ENCODE measurements at places on chromosomes 5 and 9.

GRCh38 chr5:151212406-151212798 lies 11.5 kb downstream of the CCDC69 start:
- DNase-seq, result no peak

DNA sequence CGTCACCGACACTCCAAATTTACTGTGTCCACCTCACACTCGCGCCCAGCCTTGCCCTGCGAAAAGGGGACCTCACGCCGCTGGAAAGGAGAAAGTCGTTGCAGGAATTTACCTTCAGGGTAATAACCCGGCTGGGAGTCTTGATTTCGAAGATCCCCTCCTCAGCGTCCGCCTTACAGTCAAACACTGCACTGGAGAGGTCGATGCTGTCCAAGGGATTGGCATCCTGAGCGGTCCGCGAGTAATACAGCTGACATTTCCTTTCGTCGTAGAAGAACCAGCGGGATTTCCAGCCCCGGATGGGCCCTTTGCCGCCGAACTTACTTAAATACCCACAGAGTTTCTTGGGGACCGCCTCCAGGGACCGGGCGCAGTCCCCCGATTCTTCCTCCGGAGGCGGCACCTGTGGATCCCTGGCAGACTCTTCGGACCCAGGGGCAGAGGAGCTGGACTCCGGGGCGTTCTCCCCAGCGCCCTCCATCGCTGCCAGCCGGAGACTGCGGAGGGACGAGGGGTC lies 330 bp downstream of the TBC1D2 start:
- DNase-seq, result no peak

GRCh38 chr9:18122171-18122570 lies 351.8 kb upstream of the ADAMTSL1 start:
- peak; percentile 13 for DNase-seq

- no peak for DNase-seq
These were observed 65.5 kb downstream of the UNC13B start for GRCh38 chr9:35227284-35227683.

- DNase-seq, result no peak
These were observed 16.9 kb upstream of the FBP1 start for GRCh38 chr9:94656200-94656599.

DNA sequence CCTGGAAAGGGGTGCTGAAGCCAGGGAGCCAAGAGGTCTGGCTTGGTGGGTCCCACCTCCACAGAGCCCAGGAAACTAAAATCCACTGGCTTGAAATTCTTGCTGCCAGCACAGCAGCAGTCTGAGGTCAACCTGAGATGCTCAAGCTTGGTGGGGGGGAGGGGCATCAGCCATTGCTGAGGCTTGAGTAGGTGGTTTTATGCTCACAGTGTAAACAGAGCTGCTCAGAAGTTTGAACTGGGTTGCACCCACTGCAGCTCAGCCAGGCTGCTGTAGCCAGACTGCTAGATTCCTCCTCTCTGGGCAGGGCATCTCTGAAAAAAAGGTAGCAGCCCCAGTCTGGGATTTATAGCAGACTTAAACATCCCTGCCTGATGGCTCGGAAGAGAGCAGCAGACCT lies 55.5 kb upstream of the FBXL17 start:
- no peak for DNase-seq

DNA sequence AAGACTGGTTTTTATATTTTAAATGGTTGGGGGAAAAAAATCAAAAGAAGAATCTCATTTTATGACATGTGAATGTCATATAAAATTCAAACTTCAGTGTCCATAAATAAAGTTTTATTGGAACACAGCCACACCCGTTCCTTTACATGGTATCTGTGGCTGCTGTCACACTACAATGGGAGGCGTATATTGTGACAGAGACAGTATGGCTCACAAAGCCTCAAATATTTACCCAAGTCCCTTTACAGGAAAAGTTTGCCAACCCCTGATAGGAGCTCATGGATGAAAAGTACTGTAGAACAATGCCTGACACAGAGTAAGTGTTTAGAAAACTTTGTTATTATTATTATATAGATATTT lies 5.2 kb upstream of the DUSP1 start:
- DNase-seq, result no peak

DNA sequence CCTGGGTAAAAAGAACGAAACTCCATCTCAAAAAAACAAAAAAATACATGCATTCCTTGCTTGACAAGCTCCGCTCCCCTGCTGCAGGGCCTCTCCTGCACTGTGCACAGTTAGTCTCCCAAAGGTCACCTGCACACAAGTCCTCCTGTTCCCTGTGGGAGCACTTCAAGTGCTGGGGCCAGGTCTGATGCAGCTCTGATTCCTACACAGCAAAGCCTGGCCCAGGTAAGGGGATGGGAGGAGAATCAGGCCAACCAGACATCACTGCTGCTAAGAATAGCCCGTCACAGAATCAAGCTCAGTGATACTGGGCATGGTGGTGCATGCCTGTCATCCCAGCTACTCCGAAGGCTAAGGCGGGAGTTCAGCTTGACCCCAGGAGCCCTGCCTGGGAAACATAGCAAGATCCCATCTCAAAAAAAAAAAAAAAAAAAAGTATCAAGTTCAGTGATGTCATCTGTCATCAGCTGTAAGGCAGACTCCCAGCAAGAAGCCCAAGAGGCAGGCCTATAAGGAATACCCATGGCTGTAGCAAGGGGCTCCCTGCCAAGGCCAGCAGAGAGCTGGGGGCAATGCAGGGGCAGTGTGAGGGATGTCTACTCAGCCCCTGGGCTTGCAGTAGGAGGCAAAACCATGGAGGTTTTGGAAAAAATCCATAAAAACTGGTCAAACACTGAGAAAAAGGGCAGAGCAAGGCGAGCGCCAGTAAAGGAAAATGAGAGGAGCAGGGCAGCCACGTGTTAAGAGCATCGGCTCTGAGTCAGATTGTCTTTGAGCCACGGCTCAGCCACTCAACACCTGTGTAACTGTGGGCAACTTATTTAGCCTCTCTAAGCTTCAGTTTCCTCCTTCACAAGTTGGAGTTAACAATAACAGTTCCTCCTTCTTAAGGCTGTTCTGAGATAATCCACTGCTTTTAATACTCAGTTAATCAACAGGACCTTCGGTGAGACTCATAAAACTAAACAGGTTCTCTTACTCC lies 3.2 kb downstream of the TPM2 start:
- no peak for DNase-seq

DNA sequence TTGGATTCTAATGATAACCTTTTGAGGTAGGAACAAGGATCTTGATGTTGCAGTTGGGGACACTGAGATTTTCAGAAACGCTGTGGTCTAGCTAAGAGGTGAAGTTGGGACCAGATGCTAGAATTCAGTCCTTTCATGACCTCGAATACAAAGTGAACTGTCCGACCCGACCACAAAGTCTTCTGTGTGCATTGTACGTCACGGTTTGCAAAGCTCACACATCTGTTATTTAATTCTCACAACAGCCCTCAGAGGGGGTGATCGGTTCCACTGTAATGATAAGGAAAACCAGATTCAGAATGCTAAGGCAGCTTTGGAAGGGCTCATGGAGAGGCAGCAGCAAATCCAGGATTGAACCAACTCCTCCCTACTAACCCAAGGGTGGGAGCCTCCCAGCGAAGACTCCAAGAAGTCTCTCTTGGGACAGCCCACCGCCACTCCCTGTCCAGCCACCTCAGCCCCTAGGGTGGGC lies 16.6 kb upstream of the KIF12 start:
- no peak for DNase-seq

GRCh38 chr9:107397076-107398044 lies 92.2 kb downstream of the KLF4 start:
- no peak for DNase-seq

DNA sequence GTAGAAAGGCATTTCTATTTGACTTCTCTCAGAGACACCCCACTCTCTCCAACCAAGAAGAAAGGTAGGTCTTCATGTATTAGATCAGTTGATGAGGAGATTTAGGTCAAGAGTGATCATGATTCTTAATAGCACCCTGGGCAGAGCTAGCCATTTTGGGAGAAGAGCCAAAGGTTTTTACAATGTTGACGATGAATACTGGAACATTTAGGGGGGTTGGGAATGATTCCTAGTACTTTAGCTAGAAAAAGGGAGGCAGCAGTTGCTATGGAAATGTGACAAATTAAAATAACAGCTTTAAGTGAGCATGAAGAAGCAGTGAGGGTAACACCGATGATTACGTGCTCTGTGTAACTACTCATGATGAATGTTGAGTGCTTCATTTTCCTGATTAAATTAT lies 9.5 kb upstream of the RPS23 start:
- no peak for DNase-seq

GRCh38 chr9:117046666-117047327 lies 359.7 kb downstream of the TRIM32 start:
- DNase-seq, result no peak

GRCh38 chr9:92718086-92719001 lies 46.3 kb downstream of the BICD2 start:
- no peak for DNase-seq

- no peak for DNase-seq
These were observed 219.5 kb downstream of the PCSK5 start for GRCh38 chr9:76109953-76110352.

GRCh38 chr9:107827304-107827703 lies 337.7 kb upstream of the KLF4 start:
- no peak for DNase-seq

DNA sequence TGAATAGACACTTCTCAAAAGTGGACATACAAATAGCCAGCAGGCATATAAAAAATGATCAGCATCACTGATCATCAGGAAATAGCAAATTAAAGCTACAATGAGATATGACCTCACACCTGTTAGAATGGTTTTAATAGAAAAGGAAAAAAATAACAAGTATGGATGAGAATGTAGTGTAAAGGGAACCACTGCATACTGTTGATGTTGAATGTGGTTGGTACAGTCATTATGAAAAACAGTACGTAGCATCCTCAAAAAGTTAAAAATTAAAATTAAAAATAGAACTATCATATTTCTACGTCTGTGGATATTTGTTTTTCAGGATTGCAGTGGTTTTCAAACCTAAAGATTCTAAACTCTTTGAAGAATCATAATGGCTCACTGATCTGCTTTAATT lies 215.1 kb upstream of the NREP start:
- DNase-seq, result no peak

DNA sequence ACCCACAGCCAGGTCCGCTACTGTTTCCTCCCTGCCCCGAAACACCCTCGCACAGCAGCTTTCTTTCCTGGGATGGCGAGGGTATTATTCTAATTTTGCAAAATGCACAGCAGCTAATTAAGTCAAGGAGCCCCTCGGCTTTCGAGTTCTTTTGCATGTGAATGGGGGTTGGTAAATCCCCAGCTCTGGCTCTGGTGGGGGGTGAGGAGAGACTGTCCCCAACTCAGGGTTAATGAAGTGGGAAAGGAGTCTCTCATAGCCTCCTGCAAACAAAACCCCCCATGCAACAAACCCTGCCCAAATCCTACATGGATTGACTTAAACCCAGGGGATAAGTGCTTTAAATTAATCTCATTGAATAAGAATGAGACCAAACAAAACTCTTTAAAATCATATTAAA lies 8.8 kb downstream of the BARHL1 start:
- DNase-seq, result no peak

DNA sequence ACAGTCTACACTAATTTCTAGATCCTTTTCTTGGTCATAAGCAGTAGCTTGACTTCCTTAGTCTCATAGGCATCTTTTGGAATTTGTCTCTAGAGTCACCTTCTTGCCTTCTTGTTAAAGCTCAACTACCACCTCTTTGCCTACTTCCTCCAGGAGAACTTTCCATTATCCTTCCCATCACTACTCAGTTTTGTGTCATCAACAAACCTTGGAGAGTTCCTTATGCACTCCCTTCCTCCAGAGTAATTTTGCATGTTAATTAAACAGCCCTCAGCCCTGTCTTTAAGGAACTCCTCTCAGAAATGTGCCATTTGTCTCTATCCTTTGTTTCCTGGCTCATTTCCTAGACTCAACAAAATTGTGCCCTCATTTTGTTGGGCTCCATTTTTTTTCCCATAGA lies 4.2 kb upstream of the EPB41L4B start:
- no peak for DNase-seq

DNA sequence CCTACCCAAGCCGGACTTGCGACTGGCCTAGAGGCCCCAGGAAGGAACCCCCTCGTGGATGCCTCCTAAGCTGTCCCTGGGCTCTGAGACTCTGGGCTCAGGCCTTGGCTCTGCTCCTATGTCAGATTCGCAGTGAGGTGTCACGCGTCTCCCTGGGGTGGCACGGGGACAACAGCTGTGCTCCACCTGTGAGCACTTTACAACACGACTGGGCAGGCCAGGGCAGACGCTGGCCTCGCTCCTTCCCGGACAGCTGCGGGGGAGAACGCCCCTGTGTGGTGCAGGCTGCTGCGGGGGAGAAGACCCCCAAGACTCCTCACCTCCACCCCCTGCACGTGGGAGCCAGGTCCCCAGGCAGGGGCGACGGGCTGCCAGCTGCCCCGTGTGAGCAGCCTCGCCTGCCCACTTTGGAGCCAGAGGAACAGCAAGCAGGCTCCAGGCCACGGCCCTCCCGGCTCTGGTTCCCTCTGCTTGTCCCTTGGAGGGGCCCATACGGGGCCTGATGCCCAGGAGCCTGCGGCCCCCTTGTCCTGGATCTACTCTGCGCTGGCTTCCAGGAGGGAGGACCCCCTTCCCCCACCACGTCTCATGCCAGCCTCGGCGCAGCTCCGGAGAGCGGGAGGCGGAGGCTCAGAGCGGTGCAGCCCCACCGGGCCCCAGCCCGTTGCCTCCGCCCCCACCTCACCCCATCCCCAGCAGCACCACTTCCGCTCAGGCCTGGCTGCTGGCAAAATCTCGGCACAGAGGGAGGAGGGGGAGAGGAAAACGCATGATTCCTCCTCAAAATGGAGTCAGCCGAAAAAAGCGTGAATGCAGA lies 36.0 kb downstream of the SARDH start:
- peak; percentile 40 for DNase-seq

DNA sequence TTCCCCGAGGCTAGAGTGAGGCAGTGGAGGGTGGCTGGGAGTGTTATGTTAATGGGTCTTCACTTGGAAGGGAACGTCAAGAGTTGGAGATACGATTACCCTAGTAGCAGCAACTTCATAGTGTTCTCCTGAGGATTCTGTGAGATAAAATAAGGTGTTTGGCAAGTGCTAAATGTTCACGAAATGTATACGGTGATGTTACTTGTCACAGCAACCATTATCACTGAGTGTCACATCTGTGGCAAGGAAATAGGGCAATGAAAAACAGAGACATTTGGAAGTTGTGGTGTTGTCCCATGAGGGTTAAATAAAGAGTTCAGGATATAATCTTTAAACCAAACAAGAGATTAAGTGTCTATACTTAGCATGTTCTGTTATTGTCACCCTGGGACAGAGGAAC lies 183.3 kb downstream of the ALDH1A1 start:
- no peak for DNase-seq

GRCh38 chr5:109006129-109006528 lies 258.4 kb downstream of the FER start:
- no peak for DNase-seq

Data from fibroblast of skin of left biceps (primary cell).